ENCODE measurements at places on chromosomes 12 and 14. TPM values are rescaled to one million over a fixed set of nuclear protein-coding genes. Genes with fewer than 3 reads are reported as not detected.

FAM181A gene
- not detected for polyA plus RNA-seq

RAD52 gene
- polyA plus RNA-seq, result 10.3 TPM

CEP128 gene
- polyA plus RNA-seq, result 2.1 TPM

GPHN gene
- polyA plus RNA-seq, result 14.6 TPM

TMEM63C gene
- polyA plus RNA-seq, result 0.30 TPM

C12orf76 gene
- polyA plus RNA-seq, result 14.7 TPM

PROX2 gene
- not detected for polyA plus RNA-seq

CBX5 gene
- polyA plus RNA-seq, result 8.9 TPM

BCL2L2 gene
- 118 TPM for polyA plus RNA-seq

GRCh38 chr12:121628037-121628436 lies 1.7 kb downstream of the ORAI1 start:
- DNase-seq, result no peak

- no peak for DNase-seq
Observed at GRCh38 chr12:57110104-57111030, 795 bp downstream of the STAT6 start.

- DNase-seq, result no peak
Observed at GRCh38 chr12:115946867-115947695, 330.4 kb downstream of the MED13L start.

DNA sequence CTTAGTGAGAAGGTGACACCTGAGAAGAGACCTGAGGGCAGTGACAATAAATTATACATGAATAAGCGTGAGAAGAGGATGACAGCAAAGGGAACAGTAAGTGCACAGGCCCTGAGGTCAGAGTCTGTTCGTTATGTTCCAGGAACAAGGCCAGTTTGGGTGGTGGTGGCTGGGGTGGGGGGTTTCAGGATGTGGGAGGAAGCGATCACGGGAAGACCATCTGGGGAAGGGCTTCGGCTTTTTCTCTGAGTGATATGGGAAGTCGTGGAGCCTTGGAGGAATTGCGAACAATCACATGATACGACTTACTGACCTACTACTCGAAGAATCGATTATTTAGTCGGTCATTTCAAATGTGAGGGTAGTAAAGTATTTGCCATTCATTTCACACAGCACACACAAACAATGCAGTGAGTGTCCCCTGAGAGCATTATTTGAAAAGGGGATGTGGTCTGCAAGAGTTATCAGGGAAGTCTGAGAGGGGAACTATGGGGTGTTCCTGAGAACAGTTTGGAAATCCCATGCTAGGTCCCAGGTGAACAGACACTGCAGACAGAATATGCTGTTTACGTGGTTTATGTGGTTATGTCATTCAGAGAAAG lies 94.7 kb downstream of the SLC38A1 start:
- DNase-seq, result no peak

DNA sequence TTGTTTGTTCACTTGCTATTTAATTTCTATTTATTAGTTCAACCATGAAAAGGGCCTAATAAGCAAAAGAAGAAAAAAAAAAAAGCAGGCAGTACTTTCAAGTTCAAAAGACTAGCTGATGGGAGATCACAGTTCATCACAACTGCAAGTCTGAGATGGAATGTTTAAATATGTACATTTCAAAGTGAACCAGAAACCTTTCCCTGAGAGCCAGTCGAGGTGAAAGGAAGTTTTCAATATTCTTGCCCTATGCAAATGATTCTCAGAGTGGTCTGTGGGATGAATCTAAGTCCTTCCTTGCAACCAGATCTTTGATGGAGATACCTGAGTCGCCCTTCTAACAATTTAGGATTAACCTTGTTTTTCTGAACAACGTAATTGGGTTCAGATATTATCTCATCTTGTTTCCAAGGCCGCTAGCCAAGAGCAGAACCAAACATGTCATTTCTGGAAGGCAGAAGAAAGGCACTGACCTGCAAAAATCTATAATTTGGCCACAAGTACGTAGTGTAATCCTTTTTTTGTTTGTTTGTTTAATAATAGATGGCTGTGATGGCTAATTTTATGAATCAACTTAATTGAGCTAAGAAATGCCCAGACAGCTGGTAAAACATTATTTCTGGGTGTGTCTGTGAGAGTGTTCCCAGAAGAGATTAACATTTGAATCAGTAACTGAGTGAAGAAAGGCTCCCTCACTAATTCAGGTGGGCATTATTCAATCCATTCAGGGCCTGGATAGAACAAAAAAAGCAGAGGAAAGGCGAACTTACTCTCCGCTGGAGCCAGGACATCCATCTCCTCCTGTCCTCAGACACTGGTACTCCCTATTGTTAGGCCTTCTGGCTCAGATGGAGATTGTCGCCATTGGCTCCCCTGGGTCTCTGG lies 171.1 kb upstream of the TMPO start:
- no peak for DNase-seq

DNA sequence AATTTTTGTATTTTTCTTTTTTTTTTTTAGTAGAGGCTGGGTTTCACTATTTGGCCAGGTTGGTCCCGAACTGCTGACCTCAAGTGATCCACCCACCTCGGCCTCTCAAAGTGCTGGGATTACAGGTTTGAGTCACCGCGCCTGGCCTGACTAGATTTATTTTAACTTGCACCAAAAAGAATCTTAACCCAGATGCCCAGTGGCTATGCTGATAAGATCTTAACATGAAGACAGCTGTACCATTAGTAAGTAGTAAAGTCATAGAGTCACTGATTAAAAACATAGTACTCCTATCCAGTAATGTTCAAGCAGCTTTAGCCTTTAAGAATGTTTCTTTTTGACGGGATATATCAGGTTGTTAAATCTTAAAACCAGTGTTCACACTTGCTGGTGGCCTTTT lies 1061.8 kb upstream of the FLRT2 start:
- DNase-seq, result no peak

DNA sequence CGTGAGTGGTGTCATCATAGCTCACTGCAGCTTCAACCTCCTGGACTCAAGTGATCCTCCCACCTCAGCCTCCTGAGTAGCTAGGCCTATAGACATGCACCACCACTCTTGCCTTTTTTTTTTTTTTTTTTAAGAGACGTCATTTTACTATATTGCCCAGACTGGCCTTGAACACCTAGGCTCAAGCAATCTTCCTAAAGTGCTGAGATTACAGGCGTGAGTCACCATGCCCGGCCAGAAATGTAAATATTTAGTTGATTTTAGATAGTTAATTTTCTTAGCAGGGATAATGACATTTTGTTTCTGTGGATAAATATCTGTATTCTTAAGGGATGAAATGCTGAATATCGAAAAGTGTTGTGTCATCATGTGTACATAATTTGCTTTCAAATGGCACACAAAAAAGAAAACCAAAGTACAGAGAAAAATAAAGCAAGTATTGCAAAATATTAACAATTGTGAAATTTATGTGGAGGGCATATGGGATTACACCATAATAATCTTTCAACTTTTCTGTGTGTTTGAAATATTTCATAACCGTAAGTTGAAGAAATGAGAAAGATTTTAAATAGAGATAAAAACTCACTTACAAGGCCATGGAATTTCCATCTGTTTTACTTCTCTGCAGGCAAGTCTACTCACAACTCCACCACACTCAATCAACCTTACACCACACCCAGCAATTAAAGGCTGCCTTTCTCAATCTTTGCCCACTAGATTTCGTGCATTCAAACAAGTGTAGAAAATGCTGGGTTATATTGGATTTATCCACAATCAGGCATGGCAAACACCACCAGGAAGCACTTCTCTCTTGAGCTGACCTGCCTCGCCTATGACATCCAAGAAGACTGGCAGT lies 93.7 kb downstream of the SPTSSA start:
- no peak for DNase-seq

DNA sequence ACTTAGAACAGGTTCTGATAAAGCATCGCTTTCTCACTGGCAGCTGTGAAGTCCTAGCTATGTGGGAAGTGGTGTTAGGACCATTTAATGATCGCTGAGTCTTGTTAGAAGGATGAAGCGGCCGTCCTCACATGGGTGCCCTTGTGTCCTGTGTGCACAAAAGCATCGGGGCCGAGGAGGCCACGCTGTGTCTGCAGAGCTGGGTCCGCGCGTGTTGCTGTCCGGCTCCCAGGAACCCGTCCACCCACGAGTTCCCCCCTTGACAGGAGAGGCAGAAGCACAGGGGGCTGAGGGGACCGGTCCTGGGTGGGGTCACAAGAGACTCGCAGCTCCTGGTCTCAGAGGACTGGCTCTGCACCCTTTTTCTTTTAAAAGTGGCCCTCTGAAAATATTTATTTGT lies 90.4 kb downstream of the ADGRD1 start:
- DNase-seq, result no peak

GRCh38 chr14:21070610-21071224 lies 613 bp downstream of the ARHGEF40 start:
- DNase-seq, result no peak

GRCh38 chr12:22231836-22232235 lies 102.7 kb downstream of the ST8SIA1 start:
- DNase-seq, result no peak

DNA sequence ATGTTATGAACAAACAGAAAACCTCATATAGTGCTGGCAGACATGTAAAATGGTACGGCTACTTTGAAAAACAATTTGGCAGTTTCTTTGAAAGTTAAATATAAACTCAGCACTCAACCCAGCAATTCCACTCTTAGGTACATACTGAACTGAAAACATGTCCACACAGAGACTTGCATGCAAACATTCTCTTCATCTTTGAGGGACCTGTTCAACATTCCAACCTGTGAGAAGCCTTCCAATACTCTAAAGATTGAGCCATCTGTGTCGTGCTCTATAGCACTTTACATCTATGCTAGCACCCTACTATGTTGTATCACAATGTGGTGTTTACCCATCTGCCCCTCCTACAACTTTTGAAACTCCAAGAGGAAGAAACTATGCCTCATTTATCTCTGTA lies 79.3 kb downstream of the DNAI7 start:
- DNase-seq, result no peak

- no peak for DNase-seq
Observed at GRCh38 chr12:79366374-79366773, 324.4 kb downstream of the PAWR start.

GRCh38 chr14:99484106-99484505 lies 2.9 kb downstream of the CCNK start:
- no peak for DNase-seq

DNA sequence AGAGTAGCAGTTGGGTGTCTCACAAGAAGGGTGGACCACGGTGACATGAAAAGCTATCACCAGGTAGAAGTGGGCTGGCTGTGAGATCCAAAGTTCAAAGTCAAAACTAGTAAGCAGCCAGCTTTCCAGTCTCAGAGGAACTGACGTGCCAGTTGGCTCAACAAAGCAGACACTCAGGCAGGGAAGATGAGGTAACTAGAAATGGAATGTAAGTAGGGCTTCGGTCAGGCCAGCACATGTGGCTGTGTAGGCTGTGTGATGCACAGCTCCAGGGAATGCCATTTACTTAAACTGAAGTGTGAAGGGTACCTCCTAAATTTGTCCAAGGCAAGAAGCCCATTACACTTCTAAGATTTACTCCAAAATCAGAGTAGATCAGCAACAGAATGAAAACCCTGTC lies 43.6 kb downstream of the PTPRR start:
- no peak for DNase-seq

Measured in urinary bladder (tissue), 4 donors.